ENCODE measurements at places on chromosomes 3 and 15.

- no peak for DNase-seq
Measured at GRCh38 chr3:7543294-7543880, 682.5 kb downstream of the GRM7 start.

DNA sequence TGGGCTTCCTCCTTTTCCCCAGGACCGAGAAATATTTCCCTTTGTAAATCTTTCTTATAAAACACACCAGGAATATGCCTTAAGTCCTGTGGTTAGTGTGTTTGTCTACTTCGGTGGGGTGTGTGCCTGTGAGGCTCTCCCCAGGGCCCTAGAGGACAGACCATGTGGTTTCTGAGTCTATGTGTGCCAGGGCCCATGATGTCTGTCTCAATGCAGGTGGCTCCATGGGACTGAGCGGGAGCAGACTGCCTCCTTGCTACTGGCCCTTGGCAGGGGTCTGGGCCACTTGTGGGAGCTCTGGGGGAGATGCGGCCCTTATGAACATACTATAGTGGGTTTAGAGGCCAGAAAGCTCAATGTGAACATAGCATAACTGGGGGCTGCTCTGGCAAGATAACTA is 37.6 kb downstream of the SCN5A start:
- no peak for DNase-seq

GRCh38 chr15:56982987-56983386 is 64.5 kb downstream of the TCF12 start:
- no peak for DNase-seq

DNA sequence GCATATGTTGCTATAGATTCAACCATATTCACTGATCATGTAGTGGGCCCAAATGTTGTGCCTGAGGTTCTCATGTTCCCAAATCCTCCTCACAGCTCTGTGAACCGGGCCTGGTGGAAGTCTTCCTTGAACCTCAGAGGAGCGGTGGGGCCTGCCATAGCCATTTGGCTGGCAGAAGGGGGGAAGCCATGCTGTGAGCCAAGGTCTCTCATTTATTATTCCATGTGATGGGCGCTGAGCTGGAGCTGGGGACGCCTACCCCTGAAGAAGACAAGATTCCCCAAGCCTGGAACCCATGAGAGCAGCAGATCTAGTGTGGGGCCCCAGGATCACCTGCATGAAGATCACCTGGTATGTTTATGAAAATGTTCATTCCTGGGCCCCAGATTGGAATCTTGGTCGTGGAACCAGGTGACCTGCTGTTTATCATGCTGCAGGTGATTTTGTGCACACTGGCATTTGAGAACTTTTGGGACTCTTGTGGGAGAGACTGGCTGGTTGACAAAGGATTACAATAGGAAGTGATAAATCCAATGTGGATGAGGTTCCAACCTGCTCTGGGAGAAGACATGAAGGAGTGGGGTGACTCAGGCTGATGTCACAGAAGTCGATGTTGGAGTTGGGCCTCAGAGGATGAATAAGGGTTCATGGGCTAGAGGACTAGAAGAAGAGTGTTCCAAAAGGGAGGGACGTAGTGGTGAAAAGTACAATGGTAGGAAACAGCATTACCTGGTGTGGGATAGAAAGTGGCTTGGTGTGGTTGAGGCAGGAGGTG is 102.1 kb downstream of the ASB7 start:
- DNase-seq: no peak

DNA sequence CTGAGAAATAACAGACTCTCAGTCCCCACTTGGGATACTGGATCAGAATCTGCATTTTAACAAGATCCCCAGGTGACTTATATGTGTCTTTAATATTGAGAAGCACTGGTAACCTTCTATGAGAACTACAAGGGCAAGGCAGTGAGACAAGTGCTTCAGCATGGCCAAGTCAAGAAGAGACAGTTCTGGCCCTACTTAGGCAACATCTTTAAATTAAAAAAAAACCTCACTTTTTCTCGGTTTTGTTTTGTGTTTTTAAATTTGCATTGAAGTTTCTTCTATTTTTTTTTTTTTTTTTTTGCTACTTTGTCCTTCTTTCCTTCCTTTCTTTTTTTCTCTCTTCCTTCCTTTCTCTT is 42.5 kb upstream of the SPTSSB start:
- no peak for DNase-seq

- DNase-seq: no peak
Measured at GRCh38 chr15:40336744-40337122, 4.0 kb downstream of the CCDC9B start.

DNA sequence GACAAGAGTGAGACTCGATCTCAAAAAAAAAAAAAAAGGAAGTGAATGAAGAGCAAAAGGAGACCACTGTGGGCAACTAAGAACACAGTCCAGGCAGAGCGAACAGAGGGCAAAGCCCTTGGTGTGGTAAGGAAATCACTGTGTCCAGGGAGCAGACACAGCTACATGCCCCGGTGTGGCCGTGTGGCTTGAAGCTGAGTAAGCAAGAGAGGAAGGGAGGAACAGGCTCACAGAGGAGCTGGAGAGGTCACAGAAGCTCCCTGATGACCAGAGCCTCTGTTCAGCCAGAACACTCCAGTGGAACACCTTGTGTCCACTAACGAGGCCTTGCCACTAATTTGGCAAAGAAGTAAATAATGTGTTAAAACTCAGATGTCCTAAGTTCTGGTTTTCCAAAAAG is 60.6 kb upstream of the GATA2 start:
- DNase-seq: no peak

- DNase-seq: no peak
Measured at GRCh38 chr3:34381243-34381642, 582.8 kb downstream of the PDCD6IP start.

DNA sequence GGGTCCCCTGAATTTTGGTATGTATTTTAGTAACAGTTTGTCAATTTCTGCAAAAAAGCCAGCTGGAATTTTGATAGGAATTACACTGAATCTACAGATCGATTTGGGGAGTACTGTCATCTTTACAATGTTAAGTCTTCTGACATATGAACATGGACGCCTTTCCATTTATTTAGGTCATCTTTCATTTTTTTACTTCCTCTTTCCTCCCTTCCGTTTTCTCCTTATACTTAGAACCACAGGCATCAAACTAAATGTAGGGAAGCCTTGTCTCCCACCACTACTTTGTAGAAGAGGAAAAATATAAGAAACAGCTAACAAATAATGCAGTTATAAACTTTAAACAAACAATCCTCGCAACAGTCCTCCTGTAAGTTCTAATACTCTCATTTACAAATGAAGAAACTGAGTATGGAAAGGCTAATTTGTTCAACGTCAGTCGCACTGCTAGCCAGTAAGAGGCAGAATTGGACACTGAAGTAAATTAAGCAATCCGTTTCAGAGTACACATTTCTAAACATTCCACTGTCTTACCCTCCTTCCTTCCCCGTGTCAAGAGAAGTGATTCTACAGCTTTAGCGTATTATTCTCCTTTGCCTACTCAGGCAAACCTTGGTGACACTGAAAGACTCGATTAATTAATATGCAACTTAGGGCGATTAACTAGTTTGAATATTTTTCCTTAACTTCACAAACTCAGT is 25.6 kb downstream of the RHOA start:
- DNase-seq: no peak

GRCh38 chr3:196793246-196793645 is 53.6 kb downstream of the PAK2 start:
- no peak for DNase-seq

GRCh38 chr15:101372960-101373525 is 78.0 kb upstream of the SNRPA1 start:
- no peak for DNase-seq

GRCh38 chr3:43674345-43675085 is 16.2 kb upstream of the ABHD5 start:
- DNase-seq: no peak

DNA sequence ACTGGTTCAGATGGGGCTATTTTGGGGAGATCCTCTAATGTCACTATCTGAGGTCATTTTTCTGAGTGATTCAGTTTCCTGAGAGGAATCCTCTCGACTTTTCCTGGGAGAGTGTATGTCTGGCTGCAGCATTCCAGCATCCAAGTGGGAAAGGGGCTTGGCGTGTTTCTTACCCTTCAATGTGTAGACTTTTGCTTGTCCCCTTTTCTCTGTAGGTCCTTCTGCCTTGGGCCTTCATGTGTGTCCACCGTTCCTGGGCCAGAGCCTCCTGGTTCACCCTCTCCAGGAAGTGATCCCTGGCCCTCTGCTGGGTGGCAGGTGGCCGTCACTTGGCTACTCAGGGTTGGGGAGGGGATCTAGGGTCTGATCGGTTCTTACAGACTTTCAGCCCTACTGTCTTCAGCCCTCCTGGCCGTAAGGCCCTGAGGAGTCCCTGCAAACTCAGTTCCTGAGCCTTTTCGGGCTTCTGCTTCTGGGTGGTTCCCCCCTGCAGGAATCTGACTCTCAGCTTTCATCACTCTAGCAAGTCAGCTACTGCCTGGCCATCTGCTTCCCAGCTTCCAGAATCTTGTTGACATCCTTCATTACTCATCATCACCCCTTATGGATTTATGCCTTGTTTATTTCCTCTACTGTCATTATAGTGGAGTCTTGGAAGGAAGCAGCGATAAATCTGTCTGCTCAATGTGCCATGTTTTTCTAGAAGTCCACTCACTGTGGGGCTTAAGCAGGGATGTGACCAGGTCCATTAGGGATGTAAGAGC is 36.5 kb downstream of the GOLGA6L10 start:
- no peak for DNase-seq

- DNase-seq: no peak
Measured at GRCh38 chr15:57827021-57827420, 120.5 kb downstream of the POLR2M start.

- DNase-seq: no peak
Measured at GRCh38 chr3:160538895-160539294, 26.5 kb downstream of the KPNA4 start.

- no peak for DNase-seq
Measured at GRCh38 chr15:55254916-55255679, 34.5 kb downstream of the RAB27A start.

DNA sequence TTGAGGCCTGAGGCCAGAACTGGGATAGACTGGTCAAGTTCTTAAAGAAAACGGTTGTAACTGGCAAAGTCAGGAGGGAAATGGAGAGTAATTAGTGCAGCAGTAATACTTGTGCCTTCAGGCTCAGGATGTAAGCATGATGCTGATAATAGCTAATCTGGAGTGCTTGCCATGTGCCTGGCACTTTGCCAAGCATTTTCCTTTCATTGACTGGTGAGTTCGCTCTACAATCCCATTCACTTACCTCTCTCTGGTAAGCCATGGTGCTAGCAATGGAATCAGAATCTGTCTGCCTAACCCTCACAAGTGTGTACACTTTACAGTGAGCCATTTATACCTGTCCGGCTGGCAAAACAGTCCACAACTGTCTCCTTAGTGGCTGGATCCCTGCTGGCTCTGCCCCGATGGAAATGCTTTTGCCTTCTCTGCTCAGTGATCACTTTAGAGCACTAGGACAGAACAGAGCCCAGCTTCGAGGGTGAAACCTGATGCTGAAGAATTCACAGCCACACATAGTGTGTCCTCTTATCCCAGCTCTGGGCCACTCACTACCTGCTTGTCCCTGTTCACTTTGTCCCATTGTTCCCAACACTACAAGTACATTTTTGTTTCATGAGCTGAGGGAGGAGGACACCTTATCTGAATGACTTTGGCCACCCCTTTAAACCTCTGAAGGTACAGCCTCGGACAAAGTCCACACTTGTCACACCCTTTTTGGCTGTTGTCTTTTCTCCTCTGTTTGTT is 10.3 kb downstream of the CHP1 start:
- DNase-seq: no peak

Measured in stimulated activated CD8-positive, alpha-beta memory T cell treated with anti-CD3 and anti-CD28 coated beads, Interleukin-2, amount 100 ng/mL, for 48 hours (primary cell).